ENCODE measurements at places on chromosomes 1 and 21. TPM values are rescaled to one million over a fixed set of nuclear protein-coding genes. Genes with fewer than 3 reads are reported as not detected.

Gene MROH7
- not detected for total RNA-seq

Gene FAM78B
- total RNA-seq = 3.1 TPM

Gene DIRAS3
- 0.24 TPM for total RNA-seq

Gene OR2T29
- total RNA-seq = not detected

Gene CD1B
- total RNA-seq = not detected

Gene LCE1C
- not detected for total RNA-seq

Gene MMP23B
- total RNA-seq = not detected

Gene NCAM2
- total RNA-seq = 5.2 TPM

Gene ITLN2
- 0.90 TPM for total RNA-seq

Gene PALMD
- total RNA-seq = 0.40 TPM

Gene ADAM30
- total RNA-seq = not detected

DNA sequence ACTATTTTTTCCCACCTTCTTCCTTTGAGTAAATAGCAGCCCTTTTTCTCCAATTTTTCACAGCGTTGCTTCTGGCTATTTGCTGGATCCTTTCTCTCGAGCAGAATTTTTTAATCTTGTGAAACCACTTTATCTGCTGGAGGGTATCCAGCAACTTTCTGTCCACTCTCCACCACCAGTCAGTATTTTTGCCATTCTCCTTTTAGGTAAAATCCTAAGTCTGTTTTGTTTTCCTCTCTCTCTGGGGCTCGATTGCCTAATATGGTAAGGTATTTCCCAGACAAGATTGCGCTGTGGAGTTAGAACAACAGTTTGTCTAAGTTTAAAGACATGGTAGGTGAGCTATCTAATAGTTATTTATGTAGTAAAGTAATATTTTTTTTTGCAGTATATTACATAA lies 156.9 kb downstream of the PPP1R12B start:
- no peak for DNase-seq

GRCh38 chr1:33661811-33662454 lies 189.5 kb downstream of the ZSCAN20 start:
- no peak for DNase-seq

DNA sequence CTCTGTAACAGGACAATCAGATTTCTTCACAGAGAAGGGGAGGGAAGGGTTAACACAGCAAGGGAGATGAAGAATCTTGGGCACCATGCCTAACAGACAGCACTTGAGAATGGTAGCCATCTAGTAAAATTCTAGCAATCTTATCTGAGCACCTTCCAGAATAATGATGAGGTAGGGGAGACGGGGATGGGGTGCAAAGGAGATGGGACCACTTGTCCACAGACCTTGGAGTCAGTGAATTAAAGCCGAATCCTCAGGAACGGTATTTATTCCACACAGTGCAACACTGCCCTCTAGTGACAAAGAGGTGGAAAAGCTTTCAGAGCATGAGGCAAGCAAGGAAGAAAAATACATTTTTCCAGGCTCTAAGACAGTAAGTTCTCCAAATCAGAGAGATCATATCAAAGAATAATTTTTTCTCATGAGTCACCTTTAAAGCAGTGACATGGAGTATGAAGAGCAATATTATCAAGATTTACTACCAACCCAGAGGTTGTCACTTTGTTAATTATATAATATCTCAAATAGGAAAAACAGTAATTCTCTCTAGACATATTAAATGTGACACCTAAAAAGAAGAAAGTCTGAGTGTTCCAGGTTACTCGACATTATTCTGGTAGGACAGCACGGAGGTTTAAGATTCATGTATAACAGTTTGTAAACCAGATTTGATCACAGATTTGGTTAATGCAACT lies 43.3 kb upstream of the LPAR3 start:
- DNase-seq = peak; percentile 69

- DNase-seq = no peak
Measured at GRCh38 chr1:26879793-26880192, 10.3 kb downstream of the GPN2 start.

DNA sequence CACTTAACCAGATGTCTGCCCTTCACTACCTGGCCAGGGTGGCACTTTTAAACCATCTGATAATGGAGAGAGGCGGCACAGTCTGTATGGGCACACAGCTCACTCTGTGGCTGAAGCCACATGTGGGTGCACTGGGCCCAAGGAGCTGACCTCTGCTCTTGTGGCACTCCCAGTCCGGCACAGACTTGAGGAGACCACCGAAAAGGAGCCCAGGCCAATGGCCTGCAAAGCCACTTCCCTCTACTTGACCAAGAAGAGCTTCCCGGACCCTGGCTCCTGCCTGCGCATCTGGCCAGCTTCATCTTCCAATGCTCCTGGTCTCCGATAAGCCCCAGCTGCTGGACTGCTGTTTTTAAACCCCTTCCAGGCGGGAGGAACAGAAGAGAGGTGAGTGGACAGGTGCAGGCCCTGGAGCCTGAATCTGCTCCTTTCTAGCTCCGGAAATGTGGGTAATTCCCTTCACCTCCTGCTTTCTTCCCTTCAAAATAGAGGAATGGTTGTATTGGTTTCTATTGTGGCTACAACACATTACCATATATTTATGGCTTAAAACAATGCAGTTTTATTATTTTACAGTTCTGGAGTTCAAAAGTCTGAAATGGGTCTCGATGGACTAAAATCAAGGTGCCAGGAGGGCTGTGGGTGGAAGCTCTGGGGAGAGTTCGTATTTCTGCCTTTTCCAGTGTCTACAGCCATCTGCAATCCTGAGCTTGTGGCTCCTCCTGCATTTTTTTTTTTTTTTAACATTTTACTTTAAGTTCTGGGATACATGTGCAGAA lies 11.6 kb downstream of the GNG4 start:
- DNase-seq = no peak

DNA sequence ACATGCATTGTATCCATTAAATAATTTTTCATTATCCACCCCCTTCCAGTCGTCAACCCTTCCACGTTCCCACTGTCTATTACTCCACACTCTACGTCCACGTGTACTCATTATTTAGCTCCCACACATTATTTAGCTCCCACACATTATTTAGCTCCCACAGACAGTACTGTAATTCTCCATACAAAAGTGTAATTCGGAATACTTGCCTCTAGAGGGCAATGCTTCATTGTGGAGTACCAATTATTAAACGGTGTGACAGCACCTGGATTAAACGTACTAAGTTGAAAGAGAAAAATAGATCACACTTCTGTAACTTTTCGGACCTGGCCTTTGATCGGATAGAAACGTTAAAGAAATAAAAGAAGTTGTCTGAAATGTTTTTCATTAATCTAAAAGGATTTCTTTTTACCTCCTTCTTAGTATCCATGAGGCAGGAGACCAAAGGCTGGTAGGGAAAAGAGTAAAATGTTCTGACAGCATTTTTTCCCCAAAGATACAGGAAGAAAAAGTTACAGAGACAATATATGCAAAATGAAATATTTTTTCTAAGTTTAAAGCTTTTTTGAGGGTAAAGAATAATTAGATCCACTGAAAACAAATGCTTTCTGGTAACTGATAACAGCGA lies 99.2 kb downstream of the LHX8 start:
- DNase-seq = peak; percentile 55

- peak; percentile 72 for DNase-seq
Measured at GRCh38 chr1:43147625-43148327, 24.3 kb downstream of the EBNA1BP2 start.

GRCh38 chr1:27342778-27343638 lies 1.2 kb downstream of the SYTL1 start:
- no peak for DNase-seq

DNA sequence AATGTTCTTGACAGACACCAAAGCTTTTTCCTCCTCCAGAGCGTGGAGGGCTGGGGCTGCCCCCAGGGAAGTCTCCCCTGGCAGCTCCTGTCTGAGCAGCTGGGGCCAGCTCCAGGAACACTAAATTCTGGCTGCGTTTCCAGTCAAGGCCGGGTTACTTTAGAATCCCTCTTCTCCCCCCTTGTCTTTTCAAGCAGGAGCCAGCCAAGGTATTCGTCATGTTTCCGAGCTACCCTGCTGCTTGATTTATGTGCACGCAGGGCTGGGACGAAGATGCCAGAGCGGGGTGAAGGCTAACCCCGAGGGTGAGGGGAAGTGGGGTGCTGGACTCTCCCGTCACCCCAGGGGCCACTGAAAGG lies 68.1 kb upstream of the ANGPTL1 start:
- no peak for DNase-seq

DNA sequence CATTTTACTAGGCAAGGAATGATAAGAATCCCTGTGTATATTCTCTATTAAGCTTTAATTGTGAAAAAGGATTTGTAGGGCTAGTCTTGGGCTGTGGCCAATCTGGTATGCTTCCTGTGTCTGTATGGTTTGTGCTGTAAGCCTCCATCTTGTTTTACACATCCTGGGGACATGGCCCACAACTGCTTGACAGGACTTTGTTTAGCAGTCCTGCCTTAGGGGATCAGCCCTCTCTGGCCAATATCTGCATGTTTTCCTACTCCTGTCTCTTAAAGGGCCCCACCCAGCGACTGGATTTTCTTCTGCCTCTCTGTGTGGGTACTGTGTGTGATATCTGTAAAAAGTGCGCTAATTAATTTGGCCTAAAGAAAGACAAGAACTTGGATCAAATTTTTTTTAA lies 813.2 kb downstream of the PLA2G4A start:
- peak; percentile 4 for DNase-seq

DNA sequence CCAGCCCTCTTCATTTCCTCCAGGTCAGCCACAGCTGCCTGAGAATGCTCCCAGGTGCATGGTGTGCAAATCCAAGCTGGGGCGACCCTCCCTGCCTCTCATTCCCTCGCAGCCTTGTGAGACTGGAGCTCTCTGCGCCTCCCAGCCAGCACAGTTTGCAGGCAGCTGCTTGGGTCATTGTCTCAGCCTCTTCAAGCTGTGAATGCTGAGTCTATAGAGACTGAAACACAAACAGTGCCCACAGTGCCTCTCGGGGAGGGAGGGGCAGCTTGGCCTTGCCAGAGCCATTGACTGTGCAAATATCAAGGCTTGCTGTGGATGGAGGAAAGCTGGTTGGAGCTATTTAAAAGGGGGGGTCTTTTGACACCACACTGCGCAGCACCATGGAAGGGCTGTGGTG lies 10.6 kb downstream of the PLXNA2 start:
- DNase-seq = no peak

GRCh38 chr1:192951691-192952460 lies 107.3 kb downstream of the UCHL5 start:
- no peak for DNase-seq

GRCh38 chr1:204751480-204751879 lies 65.9 kb upstream of the LRRN2 start:
- no peak for DNase-seq

- no peak for DNase-seq
Measured at GRCh38 chr1:214364786-214365295, 83.9 kb downstream of the SMYD2 start.

- no peak for DNase-seq
Measured at GRCh38 chr1:219792337-219793021, 135.9 kb downstream of the SLC30A10 start.

GRCh38 chr21:44485254-44485793 lies 30.0 kb downstream of the LRRC3 start:
- peak; percentile 61 for DNase-seq

DNA sequence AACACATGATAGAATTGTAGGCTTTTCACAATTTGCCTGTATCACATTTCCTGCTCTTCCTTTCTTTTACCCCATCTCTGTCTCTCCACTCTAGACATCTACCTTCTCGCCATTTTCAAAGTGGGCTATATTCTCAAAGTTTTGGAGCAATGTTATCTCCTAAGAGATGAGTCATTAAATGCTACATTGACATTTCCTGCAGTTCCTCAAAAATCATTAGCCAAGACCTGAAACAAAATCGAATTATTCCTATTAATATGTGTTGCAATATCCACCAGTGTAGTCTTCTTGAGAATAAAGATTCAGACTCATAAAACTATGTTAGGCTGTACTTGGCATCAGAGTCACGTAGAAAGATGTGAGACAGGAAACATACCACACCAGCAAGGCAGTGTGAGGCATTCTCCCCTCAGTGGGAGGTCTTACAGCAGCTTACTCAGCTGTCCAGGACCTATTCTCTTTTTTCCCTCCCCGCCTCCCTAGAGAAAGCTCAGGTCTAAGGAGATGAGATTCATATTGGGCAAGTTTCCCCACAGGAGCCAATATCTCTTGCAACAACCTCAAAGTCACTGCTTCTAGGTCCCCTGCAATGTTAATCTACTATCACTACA lies 38.8 kb downstream of the FRRS1 start:
- DNase-seq = no peak

GRCh38 chr1:14603645-14604044 lies 5.2 kb downstream of the KAZN start:
- no peak for DNase-seq

- no peak for DNase-seq
Measured at GRCh38 chr1:181179279-181179986, 90.9 kb downstream of the IER5 start.

- DNase-seq = no peak
Measured at GRCh38 chr1:227883073-227883520, 64.6 kb downstream of the WNT9A start.

- DNase-seq = no peak
Measured at GRCh38 chr1:47963568-47964358, 33.4 kb downstream of the TRABD2B start.

Data from SK-MEL-5 (cell line).